ENCODE measurements at places on chromosomes 6 and 20.

- DNase-seq, result no peak
Observed at GRCh38 chr6:38025451-38025850, 205.9 kb downstream of the ZFAND3 start.

GRCh38 chr20:51700809-51701285, 67.3 kb downstream of the ATP9A start:
- peak; percentile 45 for DNase-seq

GRCh38 chr20:48807051-48807450, 20.7 kb downstream of the PREX1 start:
- DNase-seq, result no peak

DNA sequence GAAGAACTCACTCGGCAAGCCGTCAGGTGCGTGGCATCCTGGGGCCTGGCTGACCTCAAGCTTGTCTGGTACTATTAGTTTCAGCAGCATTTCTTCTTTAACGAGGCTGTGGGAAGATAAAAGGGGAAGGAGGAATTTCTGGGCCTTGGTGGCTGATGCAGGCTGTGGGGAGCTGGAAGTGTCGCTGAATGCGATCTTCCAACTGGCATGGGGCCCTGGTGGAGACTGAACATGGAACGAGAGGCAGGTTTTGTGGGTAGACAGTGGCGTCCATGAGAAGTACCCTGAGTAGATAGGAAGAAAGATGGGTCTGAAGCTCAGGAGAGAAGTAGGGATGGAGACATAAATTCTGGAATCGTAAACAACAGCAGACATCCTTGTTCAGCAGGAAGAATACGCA, 23.9 kb downstream of the ERMARD start:
- DNase-seq, result no peak

DNA sequence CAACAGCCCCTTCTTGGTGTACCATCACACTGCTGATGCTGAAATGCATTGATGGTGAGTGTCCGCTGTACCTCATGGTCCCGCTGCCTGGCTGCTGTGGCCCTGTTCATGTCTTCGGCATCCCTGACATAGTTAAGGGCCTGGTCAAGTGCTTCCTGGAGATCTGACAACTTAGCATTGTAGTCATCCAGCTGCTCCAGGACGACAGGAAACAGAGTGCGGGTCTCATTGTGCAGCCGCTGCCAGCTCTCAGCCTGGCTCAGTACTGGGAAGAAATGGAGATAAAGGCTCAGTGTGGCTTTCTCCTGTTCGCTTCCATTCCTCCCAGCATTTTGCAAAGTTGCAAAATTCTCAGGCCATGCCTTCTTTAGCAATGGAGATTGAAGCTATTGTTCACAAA, 81.8 kb downstream of the LAMA4 start:
- no peak for DNase-seq

DNA sequence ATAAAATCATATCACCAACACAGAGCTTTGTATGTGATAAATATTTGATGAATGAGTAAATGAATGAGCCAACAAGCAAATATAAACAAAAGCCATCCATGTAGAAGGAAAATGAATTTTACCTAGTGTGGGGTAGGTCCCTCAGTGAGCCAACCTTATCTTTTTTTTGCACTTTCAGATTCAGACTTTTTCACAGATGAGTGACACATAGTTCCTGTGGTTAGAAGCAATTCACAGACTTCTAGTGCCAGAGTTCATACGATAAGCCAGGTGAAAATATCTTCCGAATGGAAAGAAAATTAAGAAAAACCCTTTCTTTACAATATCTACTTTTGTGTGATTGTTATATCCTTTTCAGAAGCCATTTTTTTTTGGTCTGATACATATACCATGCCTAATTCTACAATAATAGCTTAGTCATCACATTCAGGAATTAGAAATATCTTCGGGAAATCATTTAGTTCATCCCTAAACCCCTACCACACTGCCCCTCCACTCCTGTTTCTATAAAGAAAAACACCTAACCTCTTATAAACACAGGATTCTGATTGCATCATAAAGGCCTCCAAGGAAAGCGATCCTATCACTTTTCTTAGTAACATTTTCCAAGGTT, 82.7 kb upstream of the CNR1 start:
- no peak for DNase-seq
